ENCODE measurements at places on chromosomes 2 and 18.
A peak's percentile ranks its signal among the peaks of the same experiment; 100 is the strongest.

GRCh38 chr2:223944166-223944702 lies 901 bp downstream of the WDFY1 start:
- DNase-seq = no peak

DNA sequence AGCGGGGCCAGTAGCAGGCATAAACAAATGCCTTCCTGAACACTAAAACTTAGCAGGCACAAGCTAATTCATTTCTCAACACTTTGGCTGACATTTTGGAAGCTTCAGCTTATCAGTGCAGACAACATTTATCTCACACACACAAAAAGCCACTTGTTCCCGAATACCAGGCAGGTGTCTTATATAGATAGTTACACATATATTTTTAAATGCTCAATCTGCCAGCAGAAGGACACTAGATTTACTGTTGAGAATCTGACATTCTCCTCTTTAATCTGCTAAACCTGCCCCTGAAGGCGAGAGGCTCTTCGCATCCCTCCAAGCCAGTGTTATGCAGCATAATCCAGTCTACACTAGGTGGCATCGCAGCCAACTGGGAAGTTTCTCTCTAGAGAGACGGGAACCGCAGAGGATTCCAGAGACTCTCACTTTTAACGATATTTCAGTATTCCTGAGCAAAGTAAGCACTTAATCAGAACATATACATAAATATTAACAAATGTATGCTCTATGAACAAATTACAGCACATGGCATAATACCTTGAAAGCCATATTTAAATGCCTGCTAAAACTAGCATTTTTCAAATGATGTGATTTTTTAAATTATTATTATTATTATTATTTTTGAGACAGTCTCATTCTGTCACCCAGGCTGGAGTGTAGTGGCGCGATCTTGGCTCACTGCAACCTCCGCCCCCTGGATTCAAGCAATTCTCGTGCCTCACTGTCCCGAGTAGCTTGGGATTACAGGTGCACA lies 90.2 kb upstream of the SCG2 start:
- DNase-seq = peak; percentile 26

GRCh38 chr2:190637281-190637734 lies 11.6 kb upstream of the NAB1 start:
- no peak for DNase-seq

GRCh38 chr2:157169889-157170288 lies 87.6 kb upstream of the GALNT5 start:
- no peak for DNase-seq

- DNase-seq = no peak
These were observed 140.5 kb downstream of the ZFP36L2 start for GRCh38 chr2:43085929-43086328.

- DNase-seq = no peak
These were observed 392.4 kb downstream of the TNS1 start for GRCh38 chr2:217610401-217610814.

GRCh38 chr18:9643549-9643948 lies 29.2 kb upstream of the PPP4R1 start:
- no peak for DNase-seq

- no peak for DNase-seq
These were observed 108.2 kb downstream of the HAUS1 start for GRCh38 chr18:46212398-46212797.

GRCh38 chr2:240466579-240467148 lies 31.2 kb downstream of the GPC1 start:
- no peak for DNase-seq

DNA sequence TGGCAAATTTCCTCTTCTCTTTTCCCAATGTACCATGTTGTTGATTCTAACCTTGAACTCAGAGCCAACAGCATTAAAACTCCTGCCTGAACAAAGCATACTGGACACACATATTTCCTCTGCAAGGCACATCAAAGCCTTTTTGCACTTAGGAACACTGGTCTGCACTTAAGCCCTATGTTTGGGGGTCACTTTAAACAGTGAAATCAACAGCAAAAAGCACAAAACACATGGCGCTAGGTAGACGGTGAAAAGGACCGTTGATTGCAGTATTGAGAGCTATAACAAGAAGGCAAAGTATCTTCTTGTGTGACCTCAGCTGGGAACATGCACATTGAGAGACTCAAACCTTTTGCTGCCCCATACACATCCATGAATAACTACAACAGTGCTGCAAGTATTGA lies 83.9 kb upstream of the SH3BP4 start:
- no peak for DNase-seq

- DNase-seq = no peak
These were observed 43.0 kb downstream of the STAT1 start for GRCh38 chr2:190970873-190971506.

DNA sequence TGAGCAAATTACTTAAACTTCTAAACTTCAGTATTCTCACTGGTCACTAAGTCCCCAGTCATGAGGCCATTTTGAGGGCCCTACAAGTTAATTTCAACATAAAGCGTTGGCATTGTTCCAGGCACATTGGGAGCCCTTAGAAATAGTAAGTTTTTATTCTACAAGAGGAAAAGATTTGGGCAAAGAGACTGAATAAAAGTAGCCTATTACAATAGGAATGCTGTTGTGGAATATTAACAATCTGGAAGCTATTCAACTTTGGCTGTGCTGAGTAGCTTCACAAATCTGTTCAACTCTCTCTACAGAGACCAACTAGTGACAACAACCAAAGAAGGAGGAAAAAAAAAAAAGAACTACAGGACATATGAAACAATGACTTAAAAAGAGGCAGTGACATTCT lies 1287.5 kb upstream of the NXPH2 start:
- no peak for DNase-seq

- DNase-seq = no peak
These were observed 97.2 kb upstream of the LPIN2 start for GRCh38 chr18:3110034-3110752.

DNA sequence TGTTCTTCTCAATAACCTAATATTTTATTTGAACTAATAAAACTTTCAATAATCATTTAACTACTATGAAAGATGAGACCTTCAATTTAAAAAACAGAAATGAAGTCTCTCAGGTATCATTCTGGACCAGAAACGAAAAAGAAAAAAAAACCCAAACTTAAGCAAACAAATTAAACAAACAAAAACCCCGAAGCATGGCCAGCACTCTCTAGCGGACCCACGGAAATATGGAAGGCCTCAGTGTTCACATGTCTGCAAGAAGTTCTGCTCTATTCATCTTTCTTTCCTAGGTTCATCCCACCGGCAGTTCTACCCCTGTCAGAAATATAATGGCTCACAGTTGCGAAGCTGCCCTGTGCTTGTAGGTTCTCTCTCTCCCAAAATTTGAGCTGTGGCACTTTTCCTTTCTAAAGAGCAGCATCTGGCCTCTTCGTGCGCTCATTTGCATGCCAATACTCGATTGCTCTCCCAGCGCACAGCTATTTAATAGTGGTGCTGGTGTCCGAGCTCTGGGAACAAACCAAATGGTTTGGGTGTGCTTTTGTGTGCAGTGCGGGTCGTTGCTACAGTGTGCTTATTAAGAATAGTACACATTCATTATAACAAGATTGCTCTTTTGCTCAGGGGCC lies 129.0 kb upstream of the ZEB2 start:
- DNase-seq = no peak

- no peak for DNase-seq
These were observed 104.2 kb downstream of the SPTBN1 start for GRCh38 chr2:54560146-54560881.

DNA sequence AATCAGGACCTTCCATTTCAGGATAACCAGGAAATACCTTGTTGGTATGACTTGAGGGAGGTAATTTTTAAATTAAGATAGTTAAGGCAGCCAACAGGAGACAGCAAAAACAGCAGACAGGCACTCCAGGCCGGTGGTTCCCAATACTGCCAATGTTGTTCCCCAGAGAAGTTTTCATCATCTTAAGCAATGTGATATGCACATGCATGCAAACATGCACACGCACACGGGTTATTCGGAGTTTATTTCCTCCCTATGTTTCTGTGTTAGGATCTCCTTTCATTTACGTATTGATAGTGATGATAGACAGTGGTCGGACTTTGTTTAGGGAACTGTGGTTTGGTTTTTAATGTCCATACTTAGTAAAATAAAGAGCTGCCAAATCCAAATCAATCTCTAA lies 55.3 kb downstream of the STEAP3 start:
- no peak for DNase-seq

DNA sequence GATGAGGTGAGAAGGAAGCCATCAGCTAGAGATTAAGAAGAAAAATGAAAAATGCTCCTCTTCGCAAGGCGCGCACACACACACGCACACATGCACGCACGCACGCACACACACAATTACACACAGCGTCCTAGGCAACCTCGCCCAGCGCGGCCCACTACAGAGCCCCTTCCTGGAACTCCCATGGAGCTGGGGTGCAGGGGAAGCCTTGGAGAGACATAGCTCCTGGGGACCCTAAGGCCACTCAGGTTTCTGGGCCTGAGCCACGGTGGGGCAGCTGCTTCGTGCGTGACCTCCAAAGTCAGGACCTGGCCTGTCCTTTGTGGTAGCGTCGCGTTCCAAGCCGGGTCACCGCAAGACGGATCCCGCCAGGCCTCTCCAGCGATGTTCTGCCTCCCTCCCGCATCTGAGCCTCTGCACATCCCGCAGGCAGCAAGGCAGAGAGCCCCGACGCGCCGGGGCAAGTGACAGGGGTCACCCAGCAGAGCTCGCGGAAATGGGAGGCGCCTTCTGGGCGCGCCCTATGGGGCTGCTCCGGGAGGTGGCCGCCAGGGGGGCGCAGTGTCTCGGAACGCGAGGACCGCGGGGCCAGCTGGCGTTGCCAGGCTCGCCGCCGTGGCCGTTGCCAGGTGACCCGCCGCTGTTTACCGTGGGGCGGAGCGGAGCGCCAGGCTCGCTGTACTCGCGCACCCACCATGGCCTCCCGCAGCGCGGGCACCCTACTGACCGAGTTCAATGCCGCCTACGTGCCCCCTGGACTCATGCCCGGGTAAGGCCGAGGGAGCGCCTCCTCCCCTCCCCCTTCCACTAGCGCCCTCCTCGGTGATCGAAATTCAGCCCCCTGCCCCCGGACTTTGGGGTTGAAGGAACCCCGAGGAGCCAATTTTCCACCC lies 79.0 kb downstream of the CIB4 start:
- DNase-seq = no peak

GRCh38 chr2:128474036-128474955 lies 155.6 kb upstream of the HS6ST1 start:
- DNase-seq = no peak

DNA sequence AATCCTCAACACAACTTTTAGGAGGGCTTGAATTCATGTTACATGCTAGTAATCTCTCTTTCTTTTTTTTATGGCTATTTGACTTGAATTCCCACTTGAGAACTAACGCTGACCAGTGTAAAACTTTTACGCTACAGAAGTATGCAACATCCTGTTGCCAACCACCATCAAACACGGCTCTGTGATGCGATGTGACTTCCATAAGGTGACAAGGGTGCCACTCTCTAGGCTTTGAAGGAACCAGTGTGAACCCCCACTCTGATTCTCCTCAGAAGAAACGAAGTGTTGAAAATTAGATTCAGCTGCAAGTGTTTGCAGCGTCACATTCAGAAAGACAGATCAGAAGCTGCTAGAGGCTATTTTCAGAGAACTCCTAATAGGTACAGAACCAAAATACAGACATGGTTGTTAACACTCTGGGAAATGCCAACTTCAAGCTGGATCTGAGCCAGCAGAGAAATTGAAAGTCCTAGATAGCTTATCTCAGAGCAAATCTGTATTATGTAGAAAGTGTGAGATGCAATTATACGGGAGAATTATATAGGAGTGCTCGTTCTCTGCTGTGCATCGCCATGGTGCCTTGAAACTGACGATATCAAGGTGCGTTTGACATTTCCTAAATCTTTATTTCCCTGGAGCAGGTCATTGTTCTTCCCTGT lies 271.2 kb downstream of the LPIN1 start:
- no peak for DNase-seq

- DNase-seq = no peak
These were observed 227.7 kb downstream of the GPD2 start for GRCh38 chr2:156663757-156664409.
